ENCODE measurements at places on chromosomes 3 and 15.

DNA sequence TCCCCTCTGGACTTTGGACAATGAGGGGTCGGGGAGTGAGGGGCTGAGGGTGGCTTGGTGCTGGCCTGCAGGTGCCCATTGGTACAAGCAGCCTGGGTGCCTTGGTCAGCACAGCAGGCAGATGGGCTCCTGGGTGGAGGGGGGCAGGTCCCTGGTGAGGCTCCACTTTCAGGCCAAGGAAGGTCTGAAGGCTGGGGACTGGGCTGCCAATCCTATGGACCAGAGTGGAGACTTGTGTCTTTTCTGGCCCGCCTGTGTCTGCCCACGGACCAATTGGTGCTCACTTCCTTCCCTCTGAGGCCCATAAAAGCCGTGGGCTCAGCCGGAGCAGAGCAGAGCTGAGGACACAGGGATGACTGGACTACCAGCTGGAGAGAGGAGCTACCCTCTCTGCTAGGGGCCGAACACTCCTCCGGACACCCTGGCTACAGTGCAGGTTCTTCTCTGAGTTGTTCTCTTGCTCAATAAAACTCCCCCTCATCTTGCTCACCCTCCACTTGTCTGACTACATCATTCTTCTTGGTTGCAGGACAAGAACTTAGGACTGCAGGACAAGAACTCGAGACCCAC, 31.9 kb upstream of the IREB2 start:
- no peak for DNase-seq

- no peak for DNase-seq
Observed at GRCh38 chr15:76823890-76824289, 81.2 kb downstream of the SCAPER start.

GRCh38 chr3:10635446-10636076, 130.2 kb upstream of the ATP2B2 start:
- DNase-seq, result no peak

DNA sequence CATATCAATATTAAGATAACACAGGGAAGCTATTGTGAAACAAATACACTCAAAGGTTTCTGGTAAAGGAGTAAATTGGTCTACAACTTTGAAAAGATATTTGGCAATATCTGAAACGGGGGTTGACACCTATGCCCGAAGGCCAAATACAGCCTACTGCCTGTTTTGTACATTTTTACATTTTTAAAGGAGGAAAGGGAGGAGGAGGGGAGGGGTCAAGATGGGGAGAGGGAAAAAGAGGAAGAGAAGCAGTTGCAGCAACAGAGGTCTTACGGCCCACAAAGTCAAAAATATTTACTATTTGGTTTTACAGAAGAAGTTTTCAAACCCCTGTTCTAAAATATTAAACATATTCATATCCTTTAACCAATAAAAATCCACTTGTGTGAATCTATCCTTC, 94.2 kb downstream of the FMN1 start:
- no peak for DNase-seq

DNA sequence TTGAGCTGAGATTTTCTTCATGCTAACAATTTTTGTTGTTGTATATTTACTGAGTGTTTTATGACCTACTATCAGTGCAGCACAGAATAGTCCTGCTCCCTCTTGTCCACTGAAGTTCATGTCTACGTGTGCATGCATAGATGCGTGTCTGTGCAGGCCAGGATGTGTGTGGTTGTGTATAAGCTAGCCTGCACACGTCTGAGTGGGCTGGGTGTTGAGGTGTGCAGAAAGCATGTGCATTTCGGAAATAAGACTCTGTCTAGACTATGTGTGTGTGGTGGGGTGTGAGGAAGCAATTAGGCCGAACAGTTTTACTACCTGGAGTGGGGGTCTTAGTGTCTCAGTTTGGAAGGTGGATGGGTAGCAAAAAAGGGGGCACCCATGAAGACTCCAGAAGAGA, 39.2 kb downstream of the ATP2B2 start:
- no peak for DNase-seq

- no peak for DNase-seq
Observed at GRCh38 chr15:94887391-94887790, 656.0 kb downstream of the MCTP2 start.

DNA sequence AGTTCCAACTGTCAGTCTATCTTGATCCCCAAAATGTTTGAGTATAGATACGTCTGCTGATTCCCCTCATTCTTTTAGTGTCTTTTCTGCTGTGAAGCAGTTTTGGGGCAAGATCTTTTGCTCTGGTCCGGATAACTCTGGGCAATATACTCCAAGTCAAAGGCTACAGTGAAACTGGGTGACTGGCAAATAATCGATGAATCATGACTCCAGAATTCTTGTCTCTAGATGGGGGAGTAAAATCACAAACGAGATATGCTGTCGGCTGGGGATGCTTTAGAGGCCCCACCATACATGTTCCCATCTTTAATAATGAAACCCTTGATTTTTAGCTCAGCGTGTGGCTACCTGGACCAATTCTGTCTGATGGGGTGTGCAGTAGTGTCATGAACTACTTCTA, 76.5 kb downstream of the KLF13 start:
- peak; percentile 52 for DNase-seq

DNA sequence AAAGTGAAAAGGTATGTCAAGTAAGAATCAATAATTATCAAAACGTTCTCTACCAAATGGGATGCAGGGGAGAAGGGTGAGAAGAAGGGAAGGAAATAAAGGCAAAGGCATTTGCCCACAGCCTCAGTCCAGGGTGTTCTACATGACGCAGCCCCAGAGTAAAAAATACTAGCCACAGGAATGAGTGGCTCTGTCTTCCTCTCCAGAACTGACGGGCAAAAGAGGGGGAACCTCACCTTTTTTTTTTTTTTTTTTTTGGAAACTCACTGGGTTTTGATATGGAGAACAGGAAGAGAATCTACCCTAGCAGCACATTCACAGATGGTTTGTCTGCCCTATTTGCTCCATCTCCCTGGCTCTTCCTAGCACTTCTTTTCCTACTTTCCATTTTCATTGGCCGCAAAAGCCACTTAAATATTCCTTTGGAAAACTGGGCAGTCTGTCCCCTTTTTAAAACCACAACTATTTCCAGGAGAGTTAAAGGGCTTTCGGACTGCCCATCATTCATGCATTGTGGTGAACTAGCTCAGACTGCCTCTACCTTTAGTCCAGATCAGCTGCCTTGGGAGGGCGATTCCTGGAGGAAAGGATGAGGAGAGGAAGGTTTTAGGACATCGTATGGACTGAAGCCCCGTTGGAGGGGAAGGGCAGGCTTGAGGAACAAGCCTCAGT, 28.2 kb downstream of the B3GNT5 start:
- DNase-seq, result no peak

GRCh38 chr3:7543294-7543880, 682.5 kb downstream of the GRM7 start:
- no peak for DNase-seq

GRCh38 chr3:179460260-179460659, 9.0 kb upstream of the GNB4 start:
- DNase-seq, result no peak

GRCh38 chr3:133237380-133237779, 162.5 kb upstream of the BFSP2 start:
- peak; percentile 56 for DNase-seq

DNA sequence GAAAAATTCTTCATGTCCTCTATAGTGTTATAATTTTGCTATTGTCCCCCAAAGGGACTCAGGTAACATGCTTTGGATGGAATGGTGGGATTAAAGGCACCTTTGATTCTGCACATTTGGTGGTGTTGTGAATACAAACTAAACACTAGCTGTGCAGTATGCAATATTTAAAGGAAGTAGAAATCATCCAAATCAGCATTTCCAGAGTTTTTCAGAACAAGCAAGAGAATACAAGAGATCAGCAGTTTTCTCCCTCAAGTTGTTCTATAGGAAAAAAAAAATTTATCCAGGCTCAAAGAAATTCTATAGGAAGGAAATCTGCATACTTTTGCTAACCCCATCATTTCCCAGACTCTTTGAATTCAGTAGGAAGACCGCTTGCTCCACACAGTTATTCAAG, 10.2 kb upstream of the ADIPOQ start:
- DNase-seq, result no peak

- DNase-seq, result no peak
Observed at GRCh38 chr3:134299185-134299887, 48.7 kb upstream of the RYK start.

GRCh38 chr15:69272139-69272538, 26.6 kb upstream of the PAQR5 start:
- no peak for DNase-seq

GRCh38 chr3:78645628-78646310, 1122.0 kb downstream of the ROBO1 start:
- peak; percentile 71 for DNase-seq

DNA sequence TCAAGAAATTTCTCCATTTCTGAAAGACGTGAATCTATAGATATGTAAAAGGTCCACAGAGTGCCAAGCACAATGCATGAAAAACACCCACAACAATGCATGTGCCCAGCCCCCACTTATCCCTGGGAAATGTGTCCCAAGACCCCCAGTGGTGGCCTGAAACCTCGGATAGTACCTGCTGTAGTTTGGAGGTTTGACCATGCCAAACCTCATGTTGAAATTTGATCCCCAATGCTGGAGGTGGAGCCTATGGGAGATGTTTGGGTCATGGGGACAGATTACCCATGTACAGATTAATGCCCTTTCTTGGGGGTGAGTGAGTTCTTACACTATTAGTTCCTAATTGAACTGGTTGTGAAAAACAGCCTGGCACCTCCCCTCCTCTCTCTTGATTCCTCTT, 21.4 kb upstream of the MYZAP start:
- DNase-seq, result no peak

- no peak for DNase-seq
Observed at GRCh38 chr15:89428246-89428645, 68.1 kb downstream of the RHCG start.

Data from brain microvascular endothelial cell (primary cell).